ENCODE measurements at places on chromosomes 5 and 9.
A peak's percentile ranks its signal among the peaks of the same experiment; 100 is the strongest.

GRCh38 chr9:5629312-5630080 is 589 bp downstream of the RIC1 start:
- H3K4me1 ChIP-seq = peaks cover 69% of the 10 kb centered on the region
- H3K4me3 ChIP-seq = peak overlapping the region; percentile 97
- DNase-seq = peak; percentile 62
- peak overlapping the region; percentile 93 for H3K27ac ChIP-seq
- H3K27me3 ChIP-seq = no peaks in the 10 kb centered on the region
- H3K36me3 ChIP-seq = no peaks in the 10 kb centered on the region

GRCh38 chr5:62585306-62585705 is 6.7 kb downstream of the LRRC70 start:
- H3K36me3 ChIP-seq = peaks cover 2% of the 10 kb centered on the region
- no peaks in the 10 kb centered on the region for H3K27me3 ChIP-seq
- no peak for DNase-seq

DNA sequence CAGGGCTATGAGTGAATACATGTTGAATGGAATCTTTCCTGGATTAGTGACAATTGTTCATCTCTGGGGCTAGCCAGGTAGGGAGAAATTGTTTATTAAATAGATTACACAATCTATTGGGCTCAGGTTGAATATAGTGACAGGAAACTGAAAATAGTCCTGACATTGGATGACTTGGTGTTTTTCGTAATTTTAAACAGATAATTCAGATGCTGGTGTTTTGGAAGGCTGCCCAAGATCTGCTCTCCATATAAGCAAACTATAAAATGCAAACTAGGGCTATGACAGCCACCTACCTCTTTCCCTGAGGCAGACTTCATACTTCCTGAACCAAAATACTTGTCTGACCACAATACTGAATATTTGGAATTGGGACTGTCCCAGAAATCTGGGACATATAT is 99.1 kb downstream of the ENC1 start:
- no peaks in the 10 kb centered on the region for H3K4me1 ChIP-seq
- H3K27me3 ChIP-seq = peaks cover 3% of the 10 kb centered on the region
- no peaks in the 10 kb centered on the region for H3K36me3 ChIP-seq
- DNase-seq = no peak
- no peak overlapping the region for H3K4me3 ChIP-seq
- H3K27ac ChIP-seq = no peak overlapping the region

GRCh38 chr5:74767579-74767913 is 497 bp downstream of the NSA2 start:
- H3K36me3 ChIP-seq = peaks cover 39% of the 10 kb centered on the region
- DNase-seq = no peak
- peaks cover 34% of the 10 kb centered on the region for H3K4me1 ChIP-seq
- peak overlapping the region; percentile 100 for H3K4me3 ChIP-seq
- H3K27me3 ChIP-seq = no peaks in the 10 kb centered on the region

DNA sequence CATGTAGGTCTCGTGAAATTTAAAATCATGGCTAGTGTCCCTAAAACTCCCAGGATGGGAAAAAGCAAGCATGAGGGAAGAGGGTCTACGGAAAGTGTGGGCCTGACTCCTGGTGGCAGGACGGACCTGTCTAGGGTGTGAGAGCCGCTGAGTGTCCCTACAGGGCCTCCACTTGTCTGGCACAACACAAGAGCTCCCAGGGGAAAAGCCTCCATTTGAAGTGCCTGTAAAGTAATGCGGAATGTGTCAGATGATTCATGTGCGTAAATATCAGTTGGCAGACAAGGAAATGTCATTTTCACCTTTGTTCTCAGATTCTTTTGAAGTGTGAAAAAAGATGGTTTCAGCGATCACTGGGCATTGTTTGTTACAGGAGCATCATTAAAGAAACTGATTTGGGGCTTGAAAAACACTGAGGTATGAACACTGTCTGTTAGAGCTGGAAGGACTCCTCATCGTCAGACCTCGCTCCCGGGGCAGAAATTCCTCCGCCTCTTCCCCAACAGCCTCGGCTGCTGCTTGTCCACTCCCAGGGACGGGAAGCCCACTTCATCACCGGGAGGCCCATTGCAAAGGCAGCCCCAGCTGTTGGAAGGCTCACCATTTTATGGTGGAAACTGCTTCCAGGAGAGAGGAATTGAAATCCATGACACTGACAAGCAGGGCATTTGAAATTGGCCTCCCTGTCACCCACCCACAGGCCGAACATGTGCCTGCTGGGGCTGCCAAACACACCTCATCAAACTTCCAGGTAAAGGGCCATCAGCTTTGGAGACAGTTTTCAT is 240.8 kb downstream of the FSTL4 start:
- H3K27me3 ChIP-seq = no peaks in the 10 kb centered on the region
- H3K4me1 ChIP-seq = no peaks in the 10 kb centered on the region
- no peak for DNase-seq
- no peaks in the 10 kb centered on the region for H3K36me3 ChIP-seq
- no peak overlapping the region for H3K27ac ChIP-seq

DNA sequence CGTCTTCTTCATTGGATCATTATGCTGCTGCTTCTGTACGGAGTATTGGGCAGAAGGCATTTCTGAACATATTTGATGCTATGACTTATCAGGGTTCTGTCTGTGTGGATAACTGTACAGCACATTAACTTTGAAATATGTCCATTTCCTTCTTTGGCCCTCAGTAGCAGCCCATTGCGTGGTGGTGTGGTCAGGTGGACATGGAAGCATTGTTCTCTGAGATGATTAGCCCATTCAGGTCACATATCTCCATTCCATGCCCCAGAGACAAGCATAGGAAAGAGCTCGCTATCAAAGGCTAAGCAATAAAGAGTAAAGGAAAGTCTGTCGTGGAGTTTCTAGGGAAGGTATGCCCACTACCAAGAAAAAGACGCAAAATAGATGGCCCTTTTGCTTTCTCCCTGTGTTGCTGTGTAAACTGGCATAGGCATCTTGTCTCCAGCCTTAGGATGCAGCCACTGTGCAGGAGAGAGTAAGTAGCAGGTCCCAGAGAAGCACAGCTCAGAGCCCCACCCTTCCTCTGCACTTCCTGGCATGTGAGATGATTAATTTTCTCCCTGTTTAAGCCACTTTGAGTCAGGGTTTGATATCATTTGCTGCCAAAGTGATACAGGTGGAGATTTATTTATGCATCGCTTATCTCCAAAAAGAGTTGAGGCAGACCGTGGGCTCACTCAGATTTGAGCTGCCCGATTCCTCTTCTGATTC is 221.9 kb downstream of the PDZD2 start:
- peaks cover 3% of the 10 kb centered on the region for H3K27me3 ChIP-seq
- H3K27ac ChIP-seq = no peak overlapping the region
- no peak overlapping the region for H3K4me3 ChIP-seq
- no peak for DNase-seq
- H3K36me3 ChIP-seq = no peaks in the 10 kb centered on the region

GRCh38 chr9:117864385-117865057 is 160.3 kb downstream of the TLR4 start:
- H3K36me3 ChIP-seq = no peaks in the 10 kb centered on the region
- no peaks in the 10 kb centered on the region for H3K27me3 ChIP-seq
- DNase-seq = no peak

GRCh38 chr9:119611565-119611964 is 242.3 kb upstream of the BRINP1 start:
- no peak for DNase-seq
- H3K4me1 ChIP-seq = no peaks in the 10 kb centered on the region
- H3K4me3 ChIP-seq = no peak overlapping the region
- no peaks in the 10 kb centered on the region for H3K27me3 ChIP-seq

DNA sequence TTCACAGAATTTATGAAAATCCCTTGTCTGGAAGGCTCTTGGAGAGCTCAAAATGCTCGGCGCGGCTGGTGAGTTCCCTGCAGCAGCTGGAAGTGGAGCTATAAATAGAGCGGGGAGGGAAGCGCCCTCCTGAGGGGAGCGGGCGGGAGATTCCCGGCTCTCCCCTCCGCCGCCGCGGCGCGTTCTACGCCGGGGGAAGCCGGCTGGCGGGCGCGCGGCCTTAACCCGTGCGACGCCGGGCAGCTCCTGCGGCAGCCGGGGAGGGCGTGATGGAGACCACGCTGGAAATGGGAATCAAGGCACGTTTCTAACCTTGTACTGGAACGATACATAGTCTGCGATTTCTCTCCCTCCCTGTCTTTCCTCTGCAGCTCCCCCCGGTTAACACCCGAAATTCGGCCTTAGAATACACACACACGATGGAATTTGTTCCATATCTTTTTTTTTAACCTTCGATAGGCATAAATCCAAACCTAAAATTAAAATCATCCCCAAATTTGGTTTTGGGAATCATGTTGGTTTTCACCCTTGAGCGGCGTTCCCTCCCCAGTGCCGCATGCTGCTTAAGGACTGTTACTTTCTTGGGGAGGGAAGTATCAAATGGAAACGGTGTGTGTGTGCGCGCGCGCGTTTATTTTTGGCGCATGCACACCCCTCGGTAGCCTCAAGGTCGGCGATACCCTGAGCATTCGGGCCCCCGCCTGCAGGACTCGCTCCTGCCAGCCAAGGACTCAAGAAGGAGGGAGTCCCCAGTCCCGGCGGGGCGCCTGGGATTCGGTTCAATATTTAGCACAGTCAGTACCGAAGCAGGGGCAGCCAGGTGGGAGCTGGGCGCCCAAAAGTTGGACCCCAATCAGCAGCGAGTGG is 306.3 kb upstream of the KCNN2 start:
- H3K27me3 ChIP-seq = peaks cover 18% of the 10 kb centered on the region
- no peak overlapping the region for H3K4me3 ChIP-seq
- no peak for DNase-seq
- H3K4me1 ChIP-seq = no peaks in the 10 kb centered on the region
- no peaks in the 10 kb centered on the region for H3K36me3 ChIP-seq

DNA sequence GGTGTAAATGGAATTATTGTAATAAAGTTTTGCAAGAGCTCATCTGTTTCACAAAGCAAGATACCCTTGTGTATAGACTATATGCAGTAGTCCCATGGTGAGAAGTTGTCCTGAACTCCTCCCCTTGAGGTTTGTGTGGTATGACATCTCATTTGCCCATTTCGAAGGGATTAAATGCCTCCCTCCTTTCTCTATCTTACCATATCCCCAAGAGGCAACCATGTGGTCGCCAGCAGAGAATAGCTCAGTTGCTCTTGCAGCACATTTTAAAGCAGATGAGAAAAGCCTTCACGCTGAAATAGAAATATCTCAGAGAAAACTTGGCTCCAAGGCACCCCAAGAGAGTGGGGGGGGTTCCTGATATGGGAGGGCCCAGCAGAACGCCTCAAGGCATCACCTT is 4.6 kb downstream of the SEMA6A start:
- DNase-seq = no peak
- H3K36me3 ChIP-seq = no peaks in the 10 kb centered on the region
- H3K27me3 ChIP-seq = peaks cover 8% of the 10 kb centered on the region
- no peak overlapping the region for H3K27ac ChIP-seq

- no peaks in the 10 kb centered on the region for H3K4me1 ChIP-seq
- DNase-seq = no peak
- H3K27me3 ChIP-seq = no peaks in the 10 kb centered on the region
- no peaks in the 10 kb centered on the region for H3K36me3 ChIP-seq
- H3K4me3 ChIP-seq = no peak overlapping the region
Observed at GRCh38 chr9:121876658-121877271, 216.3 kb downstream of the TTLL11 start.

- no peaks in the 10 kb centered on the region for H3K4me1 ChIP-seq
- H3K27me3 ChIP-seq = no peaks in the 10 kb centered on the region
- H3K4me3 ChIP-seq = no peak overlapping the region
- DNase-seq = no peak
- H3K36me3 ChIP-seq = no peaks in the 10 kb centered on the region
- H3K27ac ChIP-seq = no peak overlapping the region
Observed at GRCh38 chr5:177483994-177484901, 10.8 kb upstream of the DBN1 start.

GRCh38 chr5:7329712-7330111 is 66.2 kb upstream of the ADCY2 start:
- no peak for DNase-seq
- no peaks in the 10 kb centered on the region for H3K27me3 ChIP-seq
- H3K4me1 ChIP-seq = no peaks in the 10 kb centered on the region
- no peaks in the 10 kb centered on the region for H3K36me3 ChIP-seq
- no peak overlapping the region for H3K4me3 ChIP-seq

GRCh38 chr9:2127486-2127885 is 112.3 kb downstream of the SMARCA2 start:
- no peaks in the 10 kb centered on the region for H3K4me1 ChIP-seq
- no peaks in the 10 kb centered on the region for H3K27me3 ChIP-seq

- H3K36me3 ChIP-seq = no peaks in the 10 kb centered on the region
- H3K27ac ChIP-seq = no peak overlapping the region
- peak; percentile 85 for DNase-seq
- no peak overlapping the region for H3K4me3 ChIP-seq
Observed at GRCh38 chr9:134163371-134164196, 780 bp downstream of the RNU6ATAC start.

DNA sequence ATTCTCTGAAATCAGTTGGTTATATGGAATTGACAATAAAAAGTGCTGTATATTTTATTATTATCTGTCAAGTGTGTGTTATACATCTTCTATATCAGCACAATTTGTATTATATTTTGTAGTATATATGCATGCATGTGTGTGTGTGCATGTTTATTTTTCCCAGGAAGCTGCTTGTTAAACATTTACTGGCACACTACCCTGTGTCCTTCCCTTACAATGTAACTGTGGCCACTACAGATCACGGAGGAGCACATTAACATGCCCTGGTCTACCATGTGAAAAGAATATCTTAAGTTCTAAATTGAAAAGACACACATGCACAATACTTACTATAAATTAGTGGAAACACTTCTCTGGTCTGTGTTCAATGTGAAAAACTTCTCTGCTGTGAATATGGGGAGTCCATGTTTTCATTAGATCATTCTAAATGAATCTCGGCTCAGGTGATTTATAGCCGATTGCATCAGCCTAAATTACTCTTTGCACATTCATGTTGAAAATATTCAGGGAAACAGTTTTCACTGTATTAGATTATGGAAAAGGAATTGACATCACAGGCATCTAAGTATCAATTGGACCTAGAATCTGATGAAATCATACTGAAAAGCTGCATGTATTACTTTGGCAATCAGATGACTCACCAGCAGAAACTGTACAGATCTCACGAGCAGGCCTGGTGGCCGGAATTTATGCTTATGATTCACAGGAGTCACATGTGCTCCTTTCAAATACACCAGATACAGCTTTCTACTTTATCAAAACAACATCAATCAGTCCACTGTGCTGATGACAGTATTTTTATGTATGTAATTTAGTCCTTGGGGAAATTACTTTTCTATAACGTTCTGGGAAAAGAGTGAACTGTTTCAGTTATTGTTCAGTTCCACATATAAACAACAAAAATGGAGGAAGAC is 39.4 kb downstream of the LURAP1L start:
- no peak for DNase-seq
- no peaks in the 10 kb centered on the region for H3K4me1 ChIP-seq
- no peaks in the 10 kb centered on the region for H3K27me3 ChIP-seq
- H3K36me3 ChIP-seq = no peaks in the 10 kb centered on the region
- H3K4me3 ChIP-seq = no peak overlapping the region

DNA sequence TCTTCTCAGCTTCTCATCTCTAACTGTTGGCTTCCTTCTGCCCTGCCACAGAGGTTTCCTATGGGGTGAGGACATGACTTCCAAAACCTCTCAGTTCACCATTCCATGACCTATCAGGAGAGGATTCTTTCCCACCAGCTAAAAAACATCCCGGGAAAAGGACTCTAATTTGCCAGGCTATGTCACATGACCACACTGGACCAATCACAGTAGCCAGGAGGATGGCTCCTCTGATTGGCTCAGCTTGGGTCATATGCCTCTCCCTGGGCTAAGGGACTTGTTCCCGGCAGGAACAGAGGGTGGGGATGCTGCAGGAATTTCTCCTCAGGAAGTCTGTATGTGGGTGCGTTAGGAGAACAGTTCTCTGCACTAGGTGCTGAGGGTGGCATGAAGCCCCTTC is 40.3 kb upstream of the XPA start:
- peaks cover 19% of the 10 kb centered on the region for H3K27me3 ChIP-seq
- peaks cover 3% of the 10 kb centered on the region for H3K4me1 ChIP-seq
- no peaks in the 10 kb centered on the region for H3K36me3 ChIP-seq
- no peak overlapping the region for H3K4me3 ChIP-seq
- H3K27ac ChIP-seq = no peak overlapping the region

All from CD4-positive, CD25-positive, alpha-beta regulatory T cell (primary cell).